CD4-positive, alpha-beta T cell treated with Interleukin-15 for 1 hour (primary cell): ENCODE measurements at places on chromosomes 16 and 17.

GRCh38 chr17:57315061-57316015 is 59.0 kb downstream of the MSI2 start:
- no peak for DNase-seq

GRCh38 chr17:38601539-38602351 is 4.0 kb downstream of the SRCIN1 start:
- no peak for DNase-seq

DNA sequence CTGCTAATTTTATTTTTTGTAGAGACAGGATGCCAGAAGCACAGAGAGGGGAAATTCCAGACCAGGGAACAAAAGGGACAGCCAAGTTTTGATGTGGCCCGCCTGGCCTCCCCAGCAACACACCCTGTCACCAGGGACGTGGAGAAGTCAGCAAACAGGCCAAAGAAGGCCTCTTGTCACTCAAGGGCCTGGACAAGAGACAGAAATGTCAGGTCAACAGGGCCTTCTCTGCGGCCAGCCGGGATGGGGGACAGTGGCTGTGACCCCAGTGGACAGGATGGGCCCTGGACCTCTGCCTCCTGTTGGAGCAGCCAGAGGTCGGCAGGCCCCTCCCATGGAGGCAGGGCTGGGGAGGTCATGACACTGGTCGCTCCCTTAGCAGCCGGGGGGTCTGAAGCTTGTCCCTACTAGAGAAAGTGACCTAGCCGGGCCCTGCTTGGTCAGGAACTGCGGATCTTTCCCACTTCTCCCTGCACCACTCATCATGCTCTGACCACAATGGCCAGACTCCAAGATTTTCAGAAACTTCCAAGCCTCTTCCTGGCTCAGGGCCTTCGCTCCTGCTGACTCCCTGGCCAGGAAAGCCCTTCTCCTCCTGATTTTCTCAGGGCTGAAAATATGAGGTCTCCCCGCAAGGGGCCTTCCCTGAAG is 9.2 kb upstream of the TVP23A start:
- DNase-seq = no peak

DNA sequence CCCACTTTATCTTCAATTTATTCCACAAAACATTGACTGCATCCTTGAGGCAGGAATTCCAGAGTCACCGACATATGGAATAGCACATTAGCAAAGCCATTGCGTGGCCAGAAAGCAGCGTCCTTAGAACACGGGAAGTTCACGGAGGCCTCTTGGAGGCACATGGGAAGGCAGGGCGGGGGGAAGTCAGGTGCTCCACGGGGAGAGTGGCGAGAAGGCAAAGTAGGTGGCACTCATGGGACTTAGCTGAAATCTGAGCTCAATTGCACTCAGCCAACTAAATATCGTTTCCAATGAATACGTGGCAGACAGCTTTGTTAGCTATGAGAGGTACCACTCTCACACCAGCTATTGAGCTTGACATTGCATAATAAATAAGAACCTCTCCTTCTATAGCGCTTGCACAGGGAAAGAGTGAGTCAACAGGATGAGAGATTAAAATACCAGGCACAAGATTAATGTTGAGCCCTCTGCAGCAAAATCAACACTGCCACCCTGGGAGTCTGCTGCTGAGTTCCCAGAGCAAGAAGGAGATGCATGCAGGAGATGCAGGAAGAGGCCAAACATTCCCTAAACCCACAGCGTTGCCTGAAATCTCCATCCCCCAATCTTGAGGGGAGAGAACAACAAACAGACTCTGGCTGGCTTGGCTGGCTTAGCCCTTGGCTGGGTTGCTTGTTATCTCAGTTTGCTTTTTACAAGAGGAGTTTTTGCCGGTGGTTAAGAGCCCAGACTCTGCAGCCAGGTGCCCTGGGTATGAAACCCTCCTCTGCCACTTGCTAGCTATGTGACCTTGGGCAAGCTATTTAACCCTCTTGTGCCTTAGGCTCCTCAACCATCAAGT is 28.8 kb downstream of the ABCC12 start:
- no peak for DNase-seq

DNA sequence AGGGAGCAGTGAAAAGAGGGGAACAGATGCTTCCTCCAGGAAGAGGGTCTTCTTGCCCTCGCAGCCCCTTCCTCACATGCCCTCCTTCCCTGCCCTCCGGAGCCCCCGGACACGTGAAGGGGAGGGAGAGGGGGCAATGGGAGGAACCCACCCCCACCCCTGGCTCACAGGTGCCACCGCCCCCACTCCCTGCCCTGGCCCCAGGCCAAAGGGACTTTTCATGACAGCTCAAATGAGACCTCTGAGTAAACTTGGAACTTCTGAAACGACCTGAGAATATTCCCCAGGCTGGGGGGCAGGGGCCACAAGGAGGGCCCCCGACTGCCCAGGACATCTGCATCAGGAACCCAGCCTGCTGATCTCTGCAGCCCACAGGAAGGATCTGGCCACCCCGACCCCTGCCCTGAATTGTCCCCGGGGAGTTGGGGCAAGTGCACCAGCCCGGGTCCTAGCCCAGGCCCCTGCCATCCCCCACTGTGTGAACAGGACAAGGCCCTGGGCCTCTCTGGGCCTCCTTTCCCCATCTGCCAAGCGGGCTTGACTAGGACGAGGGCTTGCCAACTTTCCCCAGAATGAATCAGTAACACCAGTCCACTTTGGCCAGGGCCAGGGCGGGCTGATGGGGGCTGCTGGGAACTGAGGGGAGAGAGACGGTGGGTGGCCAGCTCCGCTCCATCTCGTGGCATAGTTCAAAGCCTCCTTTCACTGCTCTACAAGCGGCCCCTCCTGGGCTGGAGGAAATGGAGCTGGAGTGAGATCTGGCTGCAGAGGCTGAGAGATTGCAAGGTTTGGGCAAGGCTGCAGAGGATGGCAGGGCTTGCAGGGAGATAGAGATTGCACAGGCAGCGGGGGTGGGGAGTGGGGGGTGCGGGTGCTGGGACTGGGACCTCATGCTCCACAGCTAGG is 3.8 kb downstream of the IL21R start:
- DNase-seq = no peak

- DNase-seq = no peak
Measured at GRCh38 chr17:22600644-22601298, 908.4 kb downstream of the KCNJ18 start.

- no peak for DNase-seq
Measured at GRCh38 chr17:71237903-71238538, 882.8 kb upstream of the SOX9 start.

DNA sequence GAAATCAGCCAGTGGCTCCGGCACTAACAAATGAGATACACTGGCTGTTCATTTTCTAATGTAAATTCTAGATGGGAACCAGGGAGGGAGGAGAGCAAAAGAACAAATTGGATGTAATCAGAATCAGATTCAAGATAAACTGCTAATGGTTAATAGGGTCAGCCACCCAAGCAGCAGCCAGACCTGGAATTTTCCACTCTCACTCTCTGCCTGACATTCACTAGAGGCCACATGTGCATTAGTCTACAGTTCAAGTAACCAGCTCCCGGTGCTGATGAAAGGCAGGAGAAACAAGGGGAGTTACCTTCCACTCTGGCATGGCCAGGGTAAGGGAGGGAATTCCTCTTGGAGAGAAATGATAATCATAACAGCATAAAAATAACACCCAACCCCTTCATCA is 597.7 kb downstream of the TOX3 start:
- no peak for DNase-seq

- no peak for DNase-seq
Measured at GRCh38 chr17:8820311-8821010, 21.3 kb upstream of the MFSD6L start.

DNA sequence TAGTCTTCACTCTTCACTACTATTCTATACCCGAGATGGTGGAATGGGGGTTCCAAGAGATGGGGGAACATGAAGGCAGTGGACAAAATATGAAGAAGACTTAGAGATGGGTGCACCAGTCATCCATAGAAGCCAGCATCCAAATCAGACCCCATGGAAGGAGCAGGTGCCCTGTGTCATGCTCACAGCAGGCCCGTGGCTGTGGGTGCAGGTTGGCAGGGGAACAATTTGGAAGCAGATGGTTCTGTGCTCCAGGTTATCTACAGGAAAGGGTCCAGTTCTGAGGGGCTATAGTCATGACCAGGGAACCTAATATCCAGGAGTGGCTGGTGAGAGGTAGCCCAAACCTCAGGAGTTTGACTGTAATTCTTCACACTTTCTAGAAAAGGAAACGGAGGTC is 9.6 kb upstream of the LPCAT2 start:
- DNase-seq = no peak
